NCI-H524 treated with DMSO at 0.1 percent for 48 hours (cell line): ENCODE measurements at places on chromosomes 5 and 9.

DNA sequence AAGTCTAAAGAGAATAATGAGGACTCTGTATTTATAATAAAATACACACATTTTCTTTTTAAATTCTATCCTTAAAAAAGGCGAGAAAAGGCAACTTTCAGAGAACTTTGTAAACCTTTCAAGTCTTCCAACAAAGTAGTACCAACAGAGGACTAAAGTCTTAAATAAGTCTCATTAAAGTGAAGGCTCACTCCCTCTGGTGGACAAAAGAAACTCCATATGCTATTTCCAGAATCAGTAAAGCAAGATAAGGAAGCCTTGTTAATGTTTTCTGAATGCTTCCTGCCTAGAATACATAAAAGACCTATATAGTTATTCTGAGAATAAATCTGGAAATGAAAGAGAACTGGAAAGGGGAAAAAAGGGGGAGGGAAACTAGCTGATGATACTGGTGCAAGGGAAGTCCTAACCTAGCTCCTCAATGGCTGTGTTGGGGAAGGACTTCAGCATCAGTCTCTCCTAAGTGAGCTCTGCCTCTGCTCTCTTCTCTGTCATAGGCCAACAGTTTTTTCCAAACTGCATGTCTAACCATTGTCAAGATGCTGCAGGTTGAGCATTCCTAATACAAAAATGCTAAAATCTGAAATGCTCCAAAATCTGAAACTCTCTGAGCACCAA, 7.2 kb downstream of the HMGCS1 start:
- peak; percentile 26 for DNase-seq

GRCh38 chr5:159003045-159004030, 96.4 kb downstream of the EBF1 start:
- peak; percentile 87 for DNase-seq

DNA sequence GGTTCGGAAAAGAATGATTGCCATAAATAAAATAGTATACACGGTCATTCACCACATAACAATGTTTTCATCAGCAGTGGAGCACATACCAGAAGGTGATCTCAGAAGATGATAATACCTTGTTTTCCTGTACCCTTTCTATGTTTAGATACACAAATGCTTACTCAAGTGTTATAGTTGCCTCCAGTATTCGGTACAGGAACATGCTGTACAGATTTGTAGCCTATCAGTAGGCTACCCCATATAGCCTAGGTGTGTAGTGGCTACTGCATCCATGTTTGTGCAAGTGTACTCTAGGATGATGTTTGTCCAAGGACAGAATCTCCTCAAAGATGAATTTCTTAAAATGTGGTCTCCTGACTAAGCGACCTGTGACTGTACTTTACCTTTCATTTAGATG, 59.2 kb downstream of the ICE1 start:
- DNase-seq: no peak

DNA sequence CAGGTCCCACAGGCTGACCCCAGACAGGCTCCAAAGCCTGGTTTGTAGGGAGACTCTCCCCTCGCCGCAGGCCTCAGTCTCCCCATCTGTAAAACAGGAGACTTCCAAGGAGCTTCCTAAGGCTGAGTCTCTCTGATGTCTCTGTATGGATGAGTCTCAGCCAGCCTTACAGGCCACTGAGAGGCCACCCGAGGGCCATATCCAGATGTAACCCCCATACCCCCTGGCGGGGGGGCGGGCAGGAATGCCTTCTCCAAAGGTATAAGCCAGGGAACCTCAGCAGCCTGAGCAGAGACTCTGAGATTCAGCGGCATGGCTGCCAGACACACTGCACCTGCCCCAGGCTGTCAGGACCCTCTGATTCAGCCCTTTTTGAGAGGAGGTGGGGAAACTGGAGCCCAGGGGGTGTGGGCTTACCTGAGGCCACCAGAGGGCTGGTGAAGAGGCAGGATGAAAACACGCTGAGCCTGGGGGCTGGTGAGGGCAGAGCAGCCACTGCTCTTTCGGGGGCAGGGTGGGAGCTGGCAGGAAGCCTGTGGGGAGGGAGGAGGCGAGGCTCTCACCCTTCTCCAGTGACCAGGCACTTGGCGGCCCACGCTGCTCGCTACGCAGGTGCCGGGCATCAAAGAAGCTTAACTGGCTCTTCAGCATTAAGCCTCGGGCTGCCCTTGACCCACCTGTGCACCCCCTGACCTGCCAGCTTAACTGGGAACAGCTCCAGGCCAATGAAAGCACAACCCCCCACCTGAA, 5.5 kb upstream of the SUSD3 start:
- no peak for DNase-seq
